ENCODE measurements at places on chromosomes 2 and 18.

DNA sequence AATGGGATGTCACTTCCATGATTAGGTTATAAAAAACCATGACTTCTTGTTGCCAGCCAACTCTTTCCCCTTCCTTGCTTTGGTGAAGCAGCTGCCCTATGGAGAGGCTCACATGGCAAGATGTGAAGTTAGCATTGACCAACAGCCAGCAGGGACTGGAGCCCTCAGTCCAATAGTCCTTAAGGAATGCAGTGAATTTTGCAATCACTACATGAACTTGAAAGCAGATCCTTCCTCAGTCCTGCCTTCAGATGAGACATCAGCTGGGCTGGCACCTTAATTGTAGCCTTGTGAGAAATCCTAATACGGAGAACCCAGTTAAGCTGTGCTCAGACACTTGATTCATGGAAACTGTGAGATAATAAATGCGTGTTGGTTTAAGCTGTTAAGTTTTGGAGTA lies 61.8 kb downstream of the ATP8B1 start:
- peak; percentile 40 for DNase-seq

- DNase-seq: no peak
Measured at GRCh38 chr2:7118606-7119131, 201.5 kb downstream of the RNF144A start.

DNA sequence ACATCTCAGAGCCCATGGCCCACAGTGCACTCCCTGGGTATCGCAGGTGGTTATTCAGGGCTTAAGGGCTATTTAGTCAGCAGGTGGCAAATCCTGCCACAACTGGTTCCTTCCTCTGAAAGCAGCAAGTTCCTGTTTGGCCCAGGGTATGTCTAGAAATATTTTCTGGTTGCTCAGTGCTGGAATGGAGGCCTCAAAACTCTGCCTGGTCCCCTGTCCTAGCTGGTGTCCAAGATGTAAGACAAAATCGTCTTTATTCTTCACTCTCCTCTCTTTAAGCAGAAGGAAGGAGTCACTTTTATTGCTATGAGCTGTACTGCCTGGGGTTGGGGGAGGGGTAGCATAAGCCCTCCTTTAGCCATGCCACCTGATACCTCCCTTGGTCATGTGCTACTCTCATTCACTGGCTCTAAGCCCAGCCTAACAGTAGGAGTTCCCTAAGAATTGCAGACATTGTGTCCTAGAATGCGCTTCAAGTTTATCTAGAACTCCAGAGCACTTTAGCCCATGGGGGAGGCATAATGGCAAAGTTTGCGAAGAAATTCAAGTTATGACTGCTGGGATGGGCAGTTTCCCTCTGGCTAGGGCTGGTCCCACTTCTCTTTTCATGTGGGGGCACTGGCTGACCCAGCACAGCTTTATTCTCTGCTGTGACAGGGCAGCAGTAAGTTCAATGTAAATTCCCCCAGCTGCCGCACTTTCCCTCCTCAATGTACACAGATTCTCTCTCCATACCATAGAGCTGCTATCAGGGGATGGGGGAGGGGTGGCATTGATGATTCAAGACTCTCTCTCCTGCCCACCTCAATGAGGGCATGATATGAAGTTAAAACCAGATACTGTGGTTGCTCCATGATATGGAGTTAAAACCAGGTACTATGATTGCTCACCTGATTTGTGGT lies 27.1 kb upstream of the CWC22 start:
- peak; percentile 64 for DNase-seq

DNA sequence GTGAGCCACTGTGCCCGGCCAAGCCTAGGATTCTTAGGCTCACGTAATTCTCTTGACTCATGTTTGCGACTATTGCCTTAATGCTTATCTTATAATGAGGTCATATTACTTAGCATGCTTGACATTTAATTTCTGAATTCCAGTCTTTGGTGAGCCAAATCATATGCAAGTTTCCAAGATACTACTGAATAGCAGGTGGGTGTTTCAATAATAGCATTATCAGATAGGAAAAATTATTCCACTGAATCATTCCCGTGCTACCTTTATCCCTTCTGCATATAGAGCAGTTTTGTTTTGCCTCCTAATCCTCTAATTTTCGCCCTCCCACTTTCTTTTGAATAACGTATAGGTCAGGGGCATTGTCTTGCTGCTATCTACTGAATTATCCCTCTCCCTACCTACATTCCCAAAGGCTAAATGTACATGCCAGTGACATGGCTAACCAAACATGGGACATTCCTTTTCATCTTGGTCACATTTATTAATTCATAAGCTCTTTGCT lies 4.9 kb downstream of the DAW1 start:
- no peak for DNase-seq

DNA sequence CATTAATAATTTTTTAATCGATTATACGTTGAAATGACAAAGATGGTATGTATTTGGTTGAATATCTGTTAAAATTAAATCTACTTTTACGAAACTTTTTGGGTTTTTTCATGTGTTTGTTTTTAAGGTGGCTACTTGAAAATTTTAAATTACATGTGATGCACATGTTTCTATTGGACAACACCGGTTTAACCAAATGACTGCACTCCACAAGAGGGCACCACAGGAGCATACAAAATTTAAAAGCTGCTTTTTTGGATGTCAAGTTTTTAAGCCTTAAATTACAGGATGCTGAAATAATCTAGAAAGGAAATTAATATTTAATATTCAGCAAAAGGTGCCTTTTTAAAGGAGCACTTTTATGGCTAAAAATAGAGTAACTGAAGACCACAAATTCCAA lies 98.7 kb downstream of the ACVR1 start:
- DNase-seq: peak; percentile 47

GRCh38 chr2:27370026-27370815 lies at the start of the genes EIF2B4 and SNX17:
TSS of gene EIF2B4 (minus strand) at chr2:27370338. CDS start at chr2:27370314, 24 bp downstream.
TSS of gene SNX17 (plus strand) at chr2:27370616. CDS start at chr2:27370744, 128 bp downstream.
- DNase-seq: peak; percentile 99

DNA sequence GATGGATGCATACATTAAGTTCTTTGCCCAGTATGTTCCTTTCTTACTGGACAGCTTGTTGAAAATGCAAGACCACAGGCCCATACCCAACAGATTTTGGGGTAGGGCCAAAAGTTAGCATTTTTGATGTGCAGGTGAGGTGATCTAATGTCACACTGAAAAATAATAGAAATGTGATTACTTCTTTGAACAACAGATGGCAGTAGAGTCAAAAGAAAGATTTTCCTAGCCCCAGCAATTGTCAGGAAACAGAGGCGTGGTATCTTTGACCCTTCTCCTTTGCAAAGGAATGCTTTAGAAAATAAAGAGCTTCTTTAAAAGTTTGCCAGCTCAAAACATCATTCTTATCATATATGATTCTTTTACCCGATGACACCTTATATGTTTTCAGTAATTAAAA lies 343.6 kb upstream of the SYT4 start:
- peak; percentile 11 for DNase-seq

DNA sequence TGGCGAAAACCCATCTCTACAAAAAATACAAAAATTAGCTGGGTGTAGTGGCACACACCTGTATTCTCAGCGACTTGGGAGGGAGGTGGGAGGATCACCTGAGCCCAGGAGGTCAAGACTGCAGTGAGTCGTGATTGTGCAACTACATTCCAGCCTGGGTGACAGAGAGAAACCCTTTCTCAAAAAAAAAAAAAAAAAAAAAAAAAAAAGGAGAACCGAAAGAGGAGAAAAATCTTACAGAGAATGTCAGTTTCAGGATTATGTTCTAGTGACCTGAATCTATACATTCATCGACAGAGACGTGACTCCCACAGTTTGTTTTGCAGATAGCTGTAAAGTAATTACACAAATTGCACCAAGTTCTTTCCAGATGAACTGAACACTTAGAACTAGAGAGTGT lies 187.8 kb downstream of the FTCDNL1 start:
- DNase-seq: no peak

GRCh38 chr2:109516445-109517117 lies 97.2 kb downstream of the SEPTIN10 start:
- no peak for DNase-seq

- DNase-seq: no peak
Measured at GRCh38 chr2:15163326-15163725, 397.8 kb downstream of the NBAS start.

DNA sequence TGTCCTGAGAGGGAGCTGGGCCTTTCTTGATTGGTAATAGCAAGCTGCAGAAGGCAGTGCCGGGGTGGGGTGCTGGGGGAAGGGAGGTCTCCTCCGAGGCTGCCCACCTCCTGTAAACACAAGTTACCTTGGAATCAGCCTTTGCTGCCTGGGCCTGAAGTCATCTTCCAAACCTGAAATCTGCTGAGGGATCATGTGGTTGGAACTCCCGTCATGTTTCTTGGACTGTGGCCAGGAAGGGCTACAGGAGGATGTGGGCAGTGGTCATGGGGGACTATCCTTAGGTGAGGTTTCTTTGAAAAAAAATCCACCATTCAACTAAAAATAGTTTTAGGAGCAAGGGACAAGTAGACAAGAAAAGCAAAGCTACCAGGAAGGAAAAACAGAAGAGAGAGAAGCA lies 74.2 kb downstream of the CDK15 start:
- DNase-seq: no peak

DNA sequence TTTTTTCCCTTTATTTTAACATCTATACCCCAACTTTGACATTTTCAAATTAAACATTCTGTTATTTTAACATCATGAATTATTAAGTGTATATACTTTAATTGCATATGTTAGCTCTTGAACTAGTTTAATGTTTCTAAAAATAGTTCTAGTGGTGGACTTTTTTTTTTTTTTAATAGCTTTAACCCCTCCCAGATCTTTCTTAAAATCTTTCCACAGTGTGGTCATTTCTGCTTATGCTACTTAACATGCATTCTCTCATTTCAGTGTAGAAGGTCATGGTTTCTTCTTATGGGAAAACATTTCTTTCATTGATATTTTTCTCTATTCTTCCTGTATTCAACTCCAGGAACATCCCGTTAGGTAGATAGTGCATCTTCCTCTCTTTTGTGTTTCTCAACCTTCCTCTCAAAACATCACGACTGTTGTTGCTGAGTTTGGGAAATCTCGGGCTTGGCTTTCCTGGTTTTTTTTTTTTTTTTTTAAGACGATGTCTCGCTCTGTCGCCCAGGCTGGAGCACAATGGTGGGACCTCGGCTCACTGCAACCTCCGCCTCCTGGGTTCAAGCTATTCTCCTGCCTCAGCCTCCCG lies 849 bp upstream of the TMEM18 start:
- peak; percentile 26 for DNase-seq

DNA sequence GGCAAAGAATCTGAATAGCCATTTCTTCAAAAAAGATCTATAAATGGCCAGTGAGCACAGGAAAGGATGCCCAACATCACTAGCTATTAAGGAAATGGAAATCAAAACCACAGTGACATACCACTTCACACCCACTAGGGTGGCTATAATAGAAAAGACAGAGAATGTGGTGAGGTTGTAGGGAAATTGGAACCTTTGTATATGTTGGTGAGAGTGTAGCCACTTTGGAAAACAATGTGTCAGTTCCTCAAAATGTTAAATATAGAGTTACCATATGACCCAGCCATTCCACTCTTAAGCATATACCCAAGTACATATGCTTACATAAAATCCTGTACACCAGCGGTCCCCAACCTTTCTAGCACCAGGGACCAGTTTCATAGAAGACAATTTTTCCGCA lies 152.8 kb downstream of the SMAD2 start:
- DNase-seq: no peak

DNA sequence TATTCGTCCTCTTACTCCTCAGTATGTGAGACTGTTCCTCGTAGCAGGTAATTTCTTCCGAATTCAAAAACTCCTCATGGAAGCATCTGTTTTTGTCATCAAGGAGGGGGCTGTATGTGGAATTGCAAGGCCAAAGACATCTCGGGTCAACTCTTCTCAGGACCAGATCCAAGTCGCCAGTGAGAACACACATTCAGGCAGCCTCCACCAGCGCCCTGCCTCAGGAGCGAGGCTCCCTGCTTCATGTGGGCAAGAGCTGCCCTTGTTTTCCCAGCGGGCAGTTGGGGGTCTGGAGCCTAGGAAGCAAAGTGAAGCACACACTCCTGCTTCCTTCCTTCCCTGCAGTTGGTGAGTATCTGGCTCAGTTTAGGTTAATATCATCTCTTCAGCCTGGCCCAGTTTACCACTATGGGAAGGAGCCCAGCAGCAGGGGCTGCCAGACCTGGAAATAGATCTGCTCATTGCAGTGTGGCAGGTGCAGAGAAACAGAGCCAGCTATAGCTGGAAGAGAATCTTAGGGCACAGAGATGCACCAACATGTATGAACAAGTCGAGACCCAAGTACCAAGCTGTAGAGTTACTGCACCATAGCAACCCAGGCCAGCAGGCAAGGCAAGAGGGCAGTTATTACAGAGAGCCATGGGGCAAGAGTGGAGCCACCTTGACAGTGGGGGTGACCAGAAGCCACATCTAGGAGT lies 25.3 kb downstream of the TMEM127 start:
- no peak for DNase-seq

GRCh38 chr2:162677476-162677875 lies 161.1 kb downstream of the KCNH7 start:
- DNase-seq: peak; percentile 21

DNA sequence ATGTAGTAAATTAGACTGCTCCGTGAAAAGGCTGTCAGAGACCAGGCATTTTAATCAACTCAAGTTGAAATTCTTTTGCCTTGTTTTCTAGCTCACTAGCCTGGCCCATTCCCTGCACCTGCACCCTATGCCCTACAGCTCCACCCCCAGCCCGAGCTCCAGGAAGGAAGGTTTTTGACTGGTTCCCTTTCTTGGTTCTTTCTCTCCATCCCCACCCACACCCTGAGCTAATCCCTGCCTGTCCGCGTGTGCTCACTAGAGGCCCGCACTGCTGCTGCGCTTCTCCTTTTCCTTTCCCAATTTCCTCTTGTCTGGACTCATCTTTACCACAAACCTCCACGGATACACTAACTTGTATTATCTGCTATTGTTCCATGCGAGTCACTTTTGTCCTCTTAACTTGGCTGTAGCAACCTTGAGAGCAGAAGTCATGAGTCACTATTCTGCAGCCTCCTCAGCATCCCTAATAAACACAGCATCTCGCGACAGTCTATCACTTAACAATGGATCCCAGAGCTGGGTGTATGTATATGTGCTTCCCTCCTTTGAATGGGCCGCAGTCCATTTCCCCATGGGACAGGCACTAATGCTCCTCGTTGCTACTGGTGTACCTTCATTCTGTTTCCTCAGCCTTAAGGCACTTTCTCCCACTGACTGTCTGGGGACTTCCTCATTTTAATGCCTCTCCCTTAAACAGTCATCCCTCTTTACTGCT lies 36.5 kb downstream of the COLEC12 start:
- DNase-seq: no peak

DNA sequence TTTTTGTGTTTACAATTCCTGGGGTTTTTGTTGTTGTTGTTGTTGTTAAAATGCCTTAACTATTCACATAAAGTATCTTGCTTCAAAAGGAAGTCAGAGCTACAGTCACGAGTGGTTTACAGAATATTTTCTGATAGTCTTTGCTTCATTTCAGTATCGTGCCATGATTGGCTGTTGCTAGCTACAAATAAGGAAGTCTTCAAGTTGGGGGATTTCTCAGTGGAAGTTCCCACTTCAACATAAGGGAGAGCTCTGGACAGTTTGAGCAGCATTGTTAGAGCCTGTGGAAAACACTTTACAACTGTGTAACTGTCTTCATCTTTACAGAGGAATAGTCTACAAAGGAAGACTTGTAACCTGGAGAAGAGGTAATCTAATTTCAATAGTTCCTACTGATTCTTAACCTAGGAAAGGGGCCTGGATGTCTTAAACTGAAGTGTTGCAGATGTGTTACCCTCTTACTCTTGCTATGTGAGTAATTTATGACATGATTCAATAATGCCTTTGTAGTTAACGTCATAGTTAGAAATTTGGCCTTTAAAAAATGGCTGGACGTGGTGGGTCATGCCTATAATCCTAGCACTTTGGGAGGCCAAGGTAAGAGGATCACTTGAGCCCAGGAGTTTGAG lies 23.4 kb upstream of the TANK start:
- DNase-seq: peak; percentile 6
